ENCODE measurements at places on chromosomes 12 and 14. TPM values are rescaled to one million over a fixed set of nuclear protein-coding genes. Genes with fewer than 3 reads are reported as not detected.

Gene RPS29
- total RNA-seq, result 1,068 TPM

Gene KRT72
- total RNA-seq, result 0.51 TPM

Gene DEGS2
- total RNA-seq, result 1.2 TPM

Gene CYP27B1
- 1.2 TPM for total RNA-seq

Gene ESYT1
- total RNA-seq, result 203 TPM

Gene JKAMP
- 110 TPM for total RNA-seq

Gene NR2C1
- 114 TPM for total RNA-seq

Gene DIO2
- total RNA-seq, result not detected

Gene RASAL1
- not detected for total RNA-seq

Gene SOAT2
- total RNA-seq, result not detected

- no peak for DNase-seq
Observed at GRCh38 chr14:31228533-31228932, 20.9 kb upstream of the HECTD1 start.

DNA sequence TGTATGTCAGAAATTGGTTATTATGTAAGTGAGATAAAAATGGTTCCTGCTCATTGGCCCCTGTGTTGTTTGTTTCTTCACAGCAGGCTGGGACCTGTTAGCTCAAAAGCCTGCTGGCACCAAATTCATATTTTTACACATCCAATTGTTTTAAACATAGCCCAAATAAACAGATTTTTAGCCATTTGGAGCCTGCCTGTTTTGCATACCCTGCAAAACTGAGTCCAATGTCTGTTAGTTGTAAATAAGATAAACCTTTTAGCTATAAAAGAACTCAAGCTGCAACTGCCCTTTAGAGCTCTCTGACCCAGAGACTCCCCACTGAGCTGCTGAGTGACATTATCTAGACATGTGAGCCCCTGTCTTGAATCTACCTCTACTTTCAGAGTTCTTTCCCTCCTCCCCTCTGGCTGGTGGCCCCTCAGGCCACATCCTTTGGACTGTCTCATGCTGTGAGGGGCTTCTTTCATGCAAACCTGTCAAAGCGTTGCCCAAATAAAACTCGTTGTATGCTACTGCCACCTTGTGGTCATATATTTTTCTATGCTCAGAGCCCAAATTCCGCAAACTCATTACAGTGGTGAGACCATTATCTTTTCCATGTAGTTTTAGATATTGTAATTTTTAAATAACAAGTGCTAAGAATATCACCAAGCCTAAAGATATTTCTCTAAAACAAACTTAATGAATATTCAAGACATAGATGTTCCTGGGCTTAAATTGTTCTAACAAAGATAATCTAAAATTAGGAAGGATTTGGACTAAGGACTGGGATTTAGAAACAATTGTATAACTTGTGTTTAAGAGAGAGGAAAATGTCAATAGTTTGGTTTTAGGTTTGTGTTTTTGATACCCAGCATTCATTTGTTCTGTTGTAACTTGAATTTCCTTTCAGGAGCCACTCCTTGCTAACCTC lies 337.9 kb downstream of the AACS start:
- DNase-seq, result no peak

DNA sequence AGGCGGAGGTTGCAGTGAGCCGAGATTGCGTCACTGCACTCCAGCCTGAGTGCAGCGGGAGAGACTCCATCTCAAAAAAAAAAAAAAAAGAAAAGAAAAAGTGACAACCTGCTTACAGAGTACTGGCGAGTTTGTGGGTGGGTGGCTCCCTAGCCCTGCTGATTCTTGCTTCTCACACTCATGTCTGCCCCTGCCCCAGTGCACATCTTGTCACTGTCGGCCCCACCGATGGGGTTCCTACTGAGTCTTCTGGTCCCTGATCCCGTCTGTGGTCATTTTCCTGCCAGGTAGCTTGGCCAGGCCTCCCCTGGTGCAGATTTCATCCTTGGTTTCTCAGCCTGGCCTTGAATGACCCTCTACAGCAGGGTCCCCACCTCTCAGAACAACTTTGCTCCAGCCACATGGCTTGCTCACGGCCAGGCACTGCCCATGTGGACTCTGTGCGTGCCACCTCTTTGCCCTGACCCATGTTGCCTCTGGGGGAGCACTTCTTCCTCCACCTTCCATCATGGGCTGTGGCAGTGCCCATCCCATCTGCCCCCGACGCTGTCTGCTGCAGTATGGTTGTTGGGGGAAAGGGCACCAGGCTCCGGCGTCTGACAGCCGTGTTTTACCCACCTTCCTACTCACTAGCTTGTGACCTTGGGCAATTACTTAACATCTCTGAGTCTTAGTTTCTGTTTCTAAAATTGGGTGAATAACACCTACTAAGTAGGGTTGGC lies 2.1 kb upstream of the PTPN6 start:
- DNase-seq, result no peak

DNA sequence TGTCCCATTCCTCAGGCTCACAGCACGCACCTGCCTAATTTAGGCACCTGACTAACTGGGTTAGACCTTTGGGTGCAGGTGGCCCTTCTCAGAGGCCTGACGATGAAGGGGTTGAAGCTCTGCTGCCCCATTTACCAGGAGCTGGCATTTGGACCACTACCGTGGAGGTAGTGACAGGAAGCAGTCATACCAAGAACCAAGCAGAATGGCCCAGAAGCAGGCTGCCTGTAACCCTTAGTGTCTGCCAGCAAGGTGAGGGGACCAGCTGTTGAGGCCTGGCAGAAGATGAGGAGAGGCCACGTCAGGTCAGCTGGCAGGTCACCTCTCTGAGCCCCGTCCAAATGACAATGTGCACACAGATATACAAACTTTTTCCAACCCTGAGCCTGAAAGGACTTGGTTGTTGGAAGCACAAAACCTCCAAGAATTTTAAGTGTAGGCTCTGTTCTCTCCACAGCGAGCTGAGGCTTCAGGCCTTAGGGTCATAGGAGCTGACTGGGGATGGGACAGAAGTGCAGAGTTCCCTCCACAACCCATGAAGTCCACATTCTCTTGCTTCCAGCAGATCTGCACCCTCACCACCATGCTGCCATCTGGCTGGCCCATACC lies 23.1 kb downstream of the VASH1 start:
- no peak for DNase-seq

- DNase-seq, result no peak
Observed at GRCh38 chr12:53430116-53430515, 6.5 kb downstream of the AMHR2 start.

GRCh38 chr12:15631007-15631715 lies 158.0 kb downstream of the EPS8 start:
- no peak for DNase-seq

DNA sequence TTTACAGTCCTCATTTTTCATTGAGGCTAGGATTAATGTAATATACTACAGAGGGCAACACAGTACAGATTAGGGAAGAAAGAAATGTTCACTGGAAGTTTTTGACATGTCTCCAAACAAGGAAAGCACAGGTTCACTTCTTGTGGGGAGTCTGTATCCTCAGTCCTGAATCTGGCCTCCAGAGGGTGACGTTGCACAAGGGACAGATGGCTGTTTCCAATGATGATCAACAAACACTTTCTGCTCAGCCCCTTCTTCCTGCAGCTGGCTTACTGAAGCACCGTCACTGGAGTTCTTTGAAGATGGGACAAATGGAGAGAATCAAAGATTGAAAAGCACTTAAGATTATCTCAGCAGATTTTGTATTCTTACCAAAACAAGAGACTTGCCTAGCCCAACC lies 123.3 kb upstream of the OR4E1 start:
- DNase-seq, result no peak

GRCh38 chr12:67034110-67034879 lies 234.9 kb upstream of the CAND1 start:
- DNase-seq, result no peak

DNA sequence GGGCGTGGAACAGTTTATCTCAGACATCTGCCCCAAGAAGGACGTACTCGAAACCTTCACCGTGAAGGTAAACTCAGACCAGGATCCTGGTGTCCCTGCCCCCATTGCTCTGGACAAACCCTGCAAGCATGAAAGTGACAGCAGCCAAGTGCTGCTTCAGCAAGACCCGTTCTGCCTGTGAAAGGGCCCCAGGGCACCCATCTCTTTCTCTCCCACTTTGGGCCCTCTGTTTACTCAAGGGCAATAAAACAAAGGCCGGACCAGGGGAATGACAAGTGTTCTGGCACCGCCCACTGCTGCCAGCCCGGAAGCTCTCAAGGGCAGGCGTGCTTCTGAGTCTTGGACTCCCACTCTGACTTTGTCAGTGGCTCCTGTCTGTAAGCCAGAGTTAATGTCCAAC lies 35.3 kb downstream of the CD9 start:
- DNase-seq, result no peak

GRCh38 chr14:70658899-70659298 lies 17.2 kb downstream of the TTC9 start:
- no peak for DNase-seq

GRCh38 chr14:44412858-44413569 lies 94.1 kb downstream of the FSCB start:
- no peak for DNase-seq

GRCh38 chr14:75260025-75260763 lies 18.4 kb upstream of the FOS start:
- DNase-seq, result no peak

DNA sequence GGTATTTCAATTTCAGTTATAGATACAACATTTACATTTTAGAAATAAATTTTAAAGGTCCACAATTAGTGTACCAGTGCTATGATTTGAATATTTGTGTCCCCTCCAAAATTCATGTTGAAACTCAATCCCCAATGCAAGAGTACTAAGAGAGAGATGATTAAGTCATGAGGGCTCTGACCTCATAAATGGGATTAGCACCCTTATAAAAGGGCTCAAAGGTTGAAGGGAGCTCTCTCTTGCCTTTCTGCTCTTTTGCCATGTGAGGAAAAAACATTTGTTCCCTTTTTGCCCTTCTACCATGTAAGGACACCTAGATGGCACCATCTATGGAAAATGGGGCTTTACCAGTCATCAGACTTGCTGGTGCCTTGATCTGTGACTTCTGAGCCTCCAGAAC lies 25.8 kb upstream of the CNOT2 start:
- DNase-seq, result no peak

- DNase-seq, result no peak
Observed at GRCh38 chr12:2877953-2878732, 1.1 kb downstream of the RHNO1 start.

- no peak for DNase-seq
Observed at GRCh38 chr12:65389436-65389835, 111.0 kb downstream of the MSRB3 start.

- no peak for DNase-seq
Observed at GRCh38 chr12:49980501-49981349, 8.0 kb downstream of the AQP6 start.

GRCh38 chr12:8081251-8081920 lies 688 bp upstream of the NECAP1 start:
- DNase-seq, result no peak

- DNase-seq, result no peak
Observed at GRCh38 chr12:10067264-10067663, 31.5 kb downstream of the CLEC1A start.

- no peak for DNase-seq
Observed at GRCh38 chr12:92064422-92064821, 81.2 kb downstream of the BTG1 start.

DNA sequence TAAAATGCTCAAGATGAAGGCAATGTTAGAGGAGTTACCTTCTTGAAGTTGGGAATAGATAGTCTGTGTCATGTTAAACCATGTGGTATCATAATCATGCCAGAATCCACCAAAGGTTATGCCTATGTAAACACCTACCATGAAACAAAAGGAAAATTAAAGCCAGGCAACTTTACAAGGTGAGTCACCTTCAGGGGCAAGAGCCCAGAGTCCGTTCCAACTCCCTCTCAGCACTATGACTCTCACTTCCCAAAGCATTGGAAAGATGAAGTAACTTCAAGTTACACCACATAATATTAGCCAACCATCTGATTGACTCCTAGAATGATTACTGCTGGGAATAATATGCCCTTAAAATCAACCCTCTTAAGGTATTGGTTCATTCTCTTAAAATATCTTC lies 38.5 kb downstream of the CATSPERB start:
- no peak for DNase-seq

GRCh38 chr14:104460791-104461651 lies 118.5 kb upstream of the C14orf180 start:
- no peak for DNase-seq

GRCh38 chr12:121801595-121802484 lies 2.0 kb upstream of the SETD1B start:
- no peak for DNase-seq

GRCh38 chr12:62649412-62650138 lies 182.9 kb downstream of the MON2 start:
- DNase-seq, result no peak

- DNase-seq, result no peak
Observed at GRCh38 chr14:22952418-22952817, 4.5 kb downstream of the HAUS4 start.

Data from uterus (tissue), 4 donors.